Endothelial cell (in vitro differentiated cells): ENCODE measurements at places on chromosomes 2 and 18. TPM values are rescaled to one million over a fixed set of nuclear protein-coding genes. Genes with fewer than 3 reads are reported as not detected.

DNA sequence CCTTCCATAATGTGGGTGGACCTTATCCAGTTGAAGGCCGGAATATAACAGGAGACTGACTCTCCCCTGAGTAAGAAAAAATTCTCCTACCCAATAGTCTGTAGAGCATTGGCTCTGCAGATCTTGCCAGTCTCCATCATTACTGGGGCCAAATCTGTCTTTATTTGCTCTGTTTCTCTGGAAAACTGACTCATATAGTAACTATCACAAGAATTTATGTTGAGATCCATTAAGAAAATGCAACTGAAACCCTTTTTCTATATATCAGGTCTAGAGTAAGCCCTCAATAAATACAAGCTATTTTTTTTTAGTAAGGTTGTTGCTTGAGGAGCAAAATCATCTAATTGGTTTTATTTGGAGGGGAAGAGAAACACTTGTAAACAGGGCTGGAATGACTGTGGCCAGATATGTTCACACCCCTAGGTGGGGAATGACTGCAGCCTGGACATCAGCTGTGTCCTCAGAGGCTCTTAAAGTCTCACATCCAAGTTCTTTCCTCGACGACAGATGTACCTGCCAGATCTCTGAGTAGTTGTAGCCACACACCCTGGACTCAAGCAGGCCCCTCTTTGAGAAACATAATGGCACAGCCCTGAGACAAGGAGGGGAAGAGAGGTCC is 339.7 kb downstream of the TNS1 start:
- no peak overlapping the region for H3K4me3 ChIP-seq
- H3K36me3 ChIP-seq, result no peaks in the 10 kb centered on the region
- no peak for DNase-seq
- H3K27me3 ChIP-seq, result peaks cover 4% of the 10 kb centered on the region
- H3K27ac ChIP-seq, result no peak overlapping the region

GRCh38 chr2:95308426-95308990 is 11.4 kb downstream of the KCNIP3 start:
- H3K36me3 ChIP-seq, result no peaks in the 10 kb centered on the region
- H3K27ac ChIP-seq, result no peak overlapping the region
- peaks cover 14% of the 10 kb centered on the region for H3K27me3 ChIP-seq

DNA sequence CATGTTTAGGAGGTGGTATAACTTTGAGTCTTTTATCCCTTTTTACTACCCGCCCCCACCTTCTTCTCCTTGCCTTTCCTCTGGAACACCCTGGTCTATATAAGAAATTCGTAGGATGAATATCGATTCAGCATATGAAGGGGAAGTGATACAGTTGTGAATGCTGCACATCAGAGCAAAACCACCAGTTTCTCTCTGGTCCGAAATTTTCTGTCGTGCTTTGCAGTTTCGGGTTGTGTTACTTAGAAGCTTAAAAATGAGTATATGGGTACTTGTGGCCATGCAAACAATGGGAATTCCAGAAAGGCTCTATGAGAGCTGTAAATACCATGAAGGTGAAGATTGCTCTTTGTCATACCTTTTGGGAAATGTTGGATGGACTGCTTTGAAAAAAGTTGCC is 60.6 kb downstream of the DAW1 start:
- H3K4me1 ChIP-seq, result no peaks in the 10 kb centered on the region
- no peak overlapping the region for H3K4me3 ChIP-seq
- no peak for DNase-seq
- H3K27me3 ChIP-seq, result peaks cover 2% of the 10 kb centered on the region
- no peak overlapping the region for H3K27ac ChIP-seq

The ALPP gene
- total RNA-seq, result not detected

DNA sequence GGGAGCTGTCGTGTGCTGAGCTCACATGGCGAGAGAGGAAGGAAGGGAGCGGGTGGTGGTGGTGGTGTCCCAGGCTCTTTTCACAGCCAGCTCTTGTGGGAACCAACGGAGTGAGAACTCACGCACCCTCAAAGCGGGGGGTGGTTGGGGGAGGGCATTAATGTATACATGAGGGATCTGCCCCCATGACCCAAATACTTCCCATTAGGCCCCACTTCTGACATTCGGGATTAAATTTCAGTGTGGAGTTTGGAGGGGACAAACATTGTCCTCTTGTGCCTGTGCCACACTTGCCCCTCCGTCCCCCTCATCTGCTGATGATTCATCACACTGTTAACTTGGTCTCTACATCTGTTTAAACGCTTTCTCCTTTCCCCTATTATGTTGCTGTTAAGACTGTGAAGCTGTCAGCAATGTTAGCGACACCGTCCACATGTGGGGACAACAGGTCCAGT is 22.5 kb downstream of the INPP4A start:
- no peak overlapping the region for H3K4me3 ChIP-seq
- peaks cover 23% of the 10 kb centered on the region for H3K4me1 ChIP-seq
- no peak overlapping the region for H3K27ac ChIP-seq
- H3K36me3 ChIP-seq, result peaks cover 6% of the 10 kb centered on the region
- DNase-seq, result no peak

The RBKS gene
- total RNA-seq, result 2.0 TPM

DNA sequence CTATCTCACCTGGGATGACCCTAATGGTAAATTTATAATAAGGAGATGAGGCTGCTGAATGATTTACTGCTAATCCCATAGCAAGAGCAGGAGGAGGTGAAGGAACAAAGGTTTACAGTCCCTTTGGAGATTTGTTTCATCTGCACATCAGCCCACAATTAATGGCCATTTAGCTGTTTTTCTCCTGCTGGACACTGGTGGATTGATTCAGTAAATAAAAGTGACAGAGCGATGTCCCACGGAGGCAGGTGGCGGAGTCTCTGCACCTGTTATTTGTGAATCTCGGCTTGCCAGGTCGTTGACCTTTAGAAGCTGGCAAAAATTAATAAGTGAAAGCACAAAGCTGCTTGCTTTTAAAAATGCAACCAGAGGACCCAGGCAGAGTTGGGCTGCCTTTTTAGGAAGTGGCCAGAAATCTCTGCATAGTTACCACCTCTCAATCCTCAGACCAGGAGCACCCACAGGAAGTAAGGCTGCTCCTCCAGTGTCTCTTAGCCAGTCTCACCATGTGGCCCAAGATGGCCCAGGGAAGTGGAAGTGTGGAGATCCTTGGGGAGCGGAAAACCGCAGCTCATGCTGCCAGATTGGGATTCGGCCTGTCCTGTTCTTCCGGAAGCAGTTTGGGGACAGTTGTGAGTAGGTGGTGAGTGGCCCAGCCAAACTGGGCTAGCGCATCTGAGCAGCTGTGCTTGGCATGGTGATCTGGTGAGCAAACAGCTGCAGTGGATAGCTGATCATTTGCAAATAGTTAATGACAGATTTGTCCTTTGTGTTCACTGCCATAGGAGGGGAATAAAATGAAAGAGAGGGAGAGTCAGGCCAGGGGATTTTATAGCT is 1005.7 kb upstream of the PIK3C3 start:
- H3K36me3 ChIP-seq, result no peaks in the 10 kb centered on the region
- H3K4me1 ChIP-seq, result no peaks in the 10 kb centered on the region
- DNase-seq, result no peak
- peaks cover 2% of the 10 kb centered on the region for H3K27me3 ChIP-seq
- no peak overlapping the region for H3K27ac ChIP-seq
- H3K4me3 ChIP-seq, result no peak overlapping the region

The LRP1B gene
- 1.4 TPM for total RNA-seq

DNA sequence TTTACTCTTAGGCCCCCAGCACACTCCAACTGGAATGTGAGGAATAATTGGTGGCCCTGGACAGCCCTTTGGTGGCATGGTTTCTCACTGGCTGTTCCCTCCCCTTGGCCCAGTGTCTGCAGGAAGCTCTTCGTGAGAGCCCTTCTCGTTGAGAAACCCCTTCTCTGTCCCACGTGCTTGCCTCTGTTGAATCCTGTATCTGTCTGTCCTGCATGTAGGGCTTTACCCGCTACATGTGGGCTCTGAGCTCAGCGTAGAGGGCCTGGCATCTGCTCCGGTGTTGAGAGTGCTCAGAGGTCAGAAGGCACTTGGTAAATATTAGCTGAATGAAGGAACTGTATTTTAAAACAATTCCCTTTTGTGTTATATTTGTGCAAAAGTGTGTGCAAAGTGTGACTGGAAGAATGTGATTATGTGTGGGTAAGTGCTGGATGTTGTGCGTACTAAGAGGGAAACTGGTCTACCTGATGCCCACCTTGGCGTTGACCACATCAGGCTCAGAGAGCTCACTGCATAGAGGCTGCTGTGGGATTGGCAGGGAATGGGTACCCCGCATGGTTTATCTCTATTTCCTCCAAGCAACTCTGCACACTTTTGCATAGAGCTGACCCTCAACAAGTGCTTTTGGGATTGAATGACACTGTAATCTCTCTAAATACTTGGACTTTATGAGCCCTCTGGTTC is 40.0 kb downstream of the RNF144A start:
- no peak overlapping the region for H3K27ac ChIP-seq
- DNase-seq, result no peak
- peaks cover 2% of the 10 kb centered on the region for H3K27me3 ChIP-seq
- no peaks in the 10 kb centered on the region for H3K4me1 ChIP-seq
- no peak overlapping the region for H3K4me3 ChIP-seq

DNA sequence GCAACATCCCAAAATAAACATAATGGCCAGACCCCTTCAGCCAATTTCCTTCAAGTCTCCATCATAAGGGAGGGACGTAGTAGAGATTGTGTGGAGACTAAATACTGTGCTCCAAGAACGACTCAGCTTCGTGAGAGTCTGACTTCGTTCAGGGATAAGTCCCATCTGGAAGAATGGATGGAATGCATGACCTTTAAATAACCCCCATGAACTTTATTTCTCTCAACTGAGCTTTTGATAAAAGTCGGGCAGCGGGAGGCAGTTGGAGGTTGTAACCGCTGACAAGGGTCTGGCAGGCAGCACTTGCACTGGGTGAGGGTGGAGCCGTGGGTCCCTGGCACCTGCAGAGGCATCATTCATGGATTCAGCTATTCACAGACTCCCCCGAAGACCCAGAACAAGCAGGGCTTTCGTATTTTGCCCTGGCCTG is 115.9 kb downstream of the ZFP36L2 start:
- peaks cover 8% of the 10 kb centered on the region for H3K27me3 ChIP-seq
- peaks cover 27% of the 10 kb centered on the region for H3K4me1 ChIP-seq
- no peak overlapping the region for H3K27ac ChIP-seq
- H3K4me3 ChIP-seq, result no peak overlapping the region
- no peak for DNase-seq

DNA sequence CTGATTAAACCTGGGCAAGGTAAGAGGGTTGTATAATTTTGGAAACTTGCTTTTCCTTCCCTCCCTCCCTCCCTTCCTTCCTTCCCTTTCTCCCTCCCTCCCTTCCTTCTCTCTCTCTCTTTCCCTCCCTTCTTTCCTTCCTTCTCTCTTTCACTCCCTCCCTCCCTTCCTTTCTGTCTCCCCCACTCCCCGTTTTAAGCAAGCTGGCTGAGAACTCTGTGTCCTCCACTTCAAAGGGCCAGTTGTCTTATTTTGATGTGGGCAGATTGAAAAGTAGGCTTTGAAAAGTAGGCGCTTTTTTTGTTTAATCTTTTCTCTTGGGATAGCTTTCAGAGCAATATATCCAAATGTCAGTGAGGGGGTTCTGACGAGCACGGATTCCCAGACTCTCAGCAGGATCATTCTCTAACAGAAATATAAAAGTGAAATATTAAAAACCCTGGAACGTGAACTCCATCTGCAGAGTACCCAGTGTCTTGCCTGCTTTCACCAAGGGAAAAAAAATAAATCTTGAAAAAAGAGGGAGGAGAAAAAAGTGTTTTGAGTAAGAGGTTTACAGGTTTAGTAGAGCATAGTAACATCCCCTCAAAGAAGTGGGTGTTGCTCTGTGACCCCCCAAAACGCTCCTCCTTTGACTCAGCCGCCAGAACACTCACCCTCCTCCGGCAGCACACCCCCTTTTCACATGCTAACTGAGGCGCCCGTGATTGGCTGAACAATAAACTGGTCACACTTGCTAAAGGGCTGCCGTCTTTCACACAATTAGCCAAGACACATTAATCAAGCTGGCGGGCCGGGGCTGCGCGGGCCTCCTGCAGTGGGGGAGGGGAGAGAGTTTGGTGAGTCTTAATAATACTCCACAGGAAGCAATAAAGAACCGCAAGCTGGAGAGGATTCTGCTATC is 52.2 kb downstream of the CDK15 start:
- no peaks in the 10 kb centered on the region for H3K27me3 ChIP-seq
- no peaks in the 10 kb centered on the region for H3K36me3 ChIP-seq
- no peak overlapping the region for H3K27ac ChIP-seq
- H3K4me1 ChIP-seq, result peaks cover 17% of the 10 kb centered on the region
- DNase-seq, result peak; percentile 14

GRCh38 chr2:48771241-48772014 is 15.9 kb upstream of the LHCGR start:
- H3K4me3 ChIP-seq, result no peak overlapping the region
- H3K36me3 ChIP-seq, result no peaks in the 10 kb centered on the region
- H3K27me3 ChIP-seq, result peaks cover 1% of the 10 kb centered on the region
- H3K4me1 ChIP-seq, result peaks cover 2% of the 10 kb centered on the region

GRCh38 chr2:18611604-18612003 is 22.2 kb upstream of the NT5C1B start:
- H3K27ac ChIP-seq, result no peak overlapping the region
- H3K4me1 ChIP-seq, result peaks cover 3% of the 10 kb centered on the region
- H3K27me3 ChIP-seq, result no peaks in the 10 kb centered on the region
- H3K4me3 ChIP-seq, result no peak overlapping the region
- DNase-seq, result no peak
- H3K36me3 ChIP-seq, result no peaks in the 10 kb centered on the region

DNA sequence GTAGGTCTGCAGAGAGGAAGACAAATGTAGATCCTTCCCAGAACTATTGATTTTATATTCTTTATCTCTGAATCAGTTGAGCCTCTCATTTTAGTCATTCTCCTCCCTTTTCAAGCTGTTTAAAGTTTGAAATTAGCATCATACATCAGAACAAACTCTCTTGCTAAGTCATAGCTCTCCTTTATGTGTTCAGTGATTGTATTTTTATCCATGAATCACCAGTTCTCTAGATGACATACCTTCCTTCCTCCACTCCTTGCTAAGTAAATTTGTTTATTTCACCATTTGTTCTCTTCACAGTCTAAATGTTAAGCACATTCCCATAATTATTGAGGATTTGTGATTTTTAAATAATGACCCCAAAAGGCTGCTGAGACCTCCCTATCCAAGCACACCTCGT is 63.5 kb upstream of the RAPGEF4 start:
- H3K4me1 ChIP-seq, result no peaks in the 10 kb centered on the region
- no peaks in the 10 kb centered on the region for H3K36me3 ChIP-seq
- no peak for DNase-seq
- H3K27me3 ChIP-seq, result peaks cover 2% of the 10 kb centered on the region
- H3K4me3 ChIP-seq, result no peak overlapping the region
- no peak overlapping the region for H3K27ac ChIP-seq

DNA sequence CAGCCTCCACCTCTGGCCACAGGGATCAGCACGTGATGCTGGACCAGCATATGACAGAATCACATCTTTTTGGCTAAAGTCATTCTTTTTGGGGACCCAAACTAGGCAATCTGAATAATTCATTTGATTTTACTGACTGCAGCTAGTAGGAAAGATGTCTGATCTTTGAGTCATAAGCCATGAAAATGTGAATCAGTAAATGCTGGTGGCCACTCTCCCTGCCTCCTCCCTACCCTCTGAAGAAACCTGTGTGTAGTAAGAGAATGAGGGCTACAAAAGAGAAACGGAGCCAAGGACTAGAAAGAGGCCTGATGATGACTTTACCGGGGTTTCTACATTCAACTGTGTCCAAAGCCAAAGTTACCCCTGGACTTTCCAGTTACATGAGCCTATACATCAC is 10.1 kb upstream of the LRPPRC start:
- DNase-seq, result no peak
- H3K4me1 ChIP-seq, result peaks cover 17% of the 10 kb centered on the region
- H3K36me3 ChIP-seq, result no peaks in the 10 kb centered on the region
- peaks cover 1% of the 10 kb centered on the region for H3K27me3 ChIP-seq
- no peak overlapping the region for H3K27ac ChIP-seq
